ENCODE measurements at places on chromosomes 6 and 20. TPM values are rescaled to one million over a fixed set of nuclear protein-coding genes. Genes with fewer than 3 reads are reported as not detected.

DNA sequence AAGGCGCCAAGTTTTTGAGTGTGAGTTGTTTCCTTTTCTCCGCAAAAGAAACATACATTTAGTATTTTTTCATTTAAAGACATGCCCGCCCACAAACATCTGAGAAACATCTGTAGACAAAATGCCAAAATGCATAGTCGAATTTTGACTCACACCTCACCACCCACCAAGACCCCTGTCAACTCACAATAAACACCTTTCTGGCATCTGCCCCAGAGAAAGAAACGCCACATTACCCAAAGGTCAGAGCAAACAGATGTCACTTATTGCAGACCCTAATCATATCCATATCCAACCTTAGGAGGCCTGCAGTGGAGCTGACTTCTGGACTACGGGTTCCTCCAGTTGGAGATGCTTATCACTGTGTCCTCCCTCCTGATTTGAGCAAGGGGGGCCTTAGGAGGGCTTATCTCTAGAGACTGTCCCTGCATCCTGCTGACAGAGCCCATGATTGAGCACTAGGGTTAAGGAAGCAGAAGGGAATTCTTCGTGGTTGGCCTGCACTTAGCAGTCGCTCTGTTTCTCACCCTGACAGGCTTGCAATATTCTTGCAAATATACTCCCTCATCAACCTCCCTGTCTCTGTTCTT lies 90.5 kb upstream of the TBX18 start:
- no peak for DNase-seq

GRCh38 chr6:108676555-108676954 lies 115.8 kb downstream of the FOXO3 start:
- DNase-seq: no peak

DNA sequence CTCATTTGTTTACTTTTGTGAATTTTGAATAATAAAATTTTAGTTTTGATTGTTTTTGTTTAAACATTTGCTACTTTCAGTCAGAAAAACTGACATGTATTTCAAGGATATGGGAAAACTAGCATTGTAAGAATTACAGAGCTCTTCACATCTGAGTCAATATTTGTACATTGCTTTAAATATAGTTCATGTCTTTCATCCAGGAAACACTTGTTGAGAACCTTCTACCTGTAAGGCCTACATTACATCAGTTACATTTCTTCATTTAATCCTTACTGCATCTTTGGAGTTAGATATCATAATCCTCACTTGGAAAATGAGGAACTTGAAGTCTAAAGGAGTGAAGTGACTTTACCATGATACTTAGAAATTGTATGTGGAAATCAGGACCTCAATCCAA lies 242.9 kb downstream of the KCNQ5 start:
- no peak for DNase-seq

BPIFB4 gene
- not detected for total RNA-seq

- DNase-seq: no peak
Measured at GRCh38 chr6:22248513-22249308, 48.1 kb downstream of the PRL start.

- DNase-seq: no peak
Measured at GRCh38 chr6:145705561-145705960, 29.8 kb downstream of the EPM2A start.

SH3BGRL2 gene
- total RNA-seq: 0.38 TPM

BEND3 gene
- 0.92 TPM for total RNA-seq

EMILIN3 gene
- total RNA-seq: 0.22 TPM

GRCh38 chr6:147973806-147974205 lies 368.8 kb upstream of the SASH1 start:
- DNase-seq: no peak

DNA sequence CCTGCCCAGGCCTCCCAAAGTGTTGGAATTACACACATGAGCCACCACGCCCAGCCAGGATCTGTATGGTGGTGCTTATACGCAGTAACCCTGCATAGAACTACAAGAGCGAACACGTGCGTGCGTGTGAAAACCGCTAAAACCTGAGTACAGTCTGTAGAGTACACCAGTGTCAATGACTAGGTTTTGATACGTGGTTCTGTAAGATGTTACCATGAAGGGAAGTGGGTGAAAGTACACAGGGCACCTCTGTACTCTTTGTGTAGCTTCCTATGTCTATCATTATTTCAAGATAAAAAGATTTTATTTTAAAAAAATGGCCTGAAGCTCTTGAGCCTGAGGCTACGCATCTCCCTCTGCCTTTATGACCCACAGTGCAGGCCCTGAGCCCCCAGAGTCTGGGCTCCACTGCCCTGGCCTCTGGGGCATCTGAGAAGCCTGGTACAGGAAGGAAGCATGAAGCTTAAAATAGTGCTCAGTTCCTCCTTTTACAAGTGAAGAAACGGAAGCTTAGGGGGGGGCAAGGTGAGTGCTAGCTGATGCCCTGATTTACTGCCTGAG lies 21.6 kb downstream of the LY86 start:
- peak; percentile 81 for DNase-seq

DNA sequence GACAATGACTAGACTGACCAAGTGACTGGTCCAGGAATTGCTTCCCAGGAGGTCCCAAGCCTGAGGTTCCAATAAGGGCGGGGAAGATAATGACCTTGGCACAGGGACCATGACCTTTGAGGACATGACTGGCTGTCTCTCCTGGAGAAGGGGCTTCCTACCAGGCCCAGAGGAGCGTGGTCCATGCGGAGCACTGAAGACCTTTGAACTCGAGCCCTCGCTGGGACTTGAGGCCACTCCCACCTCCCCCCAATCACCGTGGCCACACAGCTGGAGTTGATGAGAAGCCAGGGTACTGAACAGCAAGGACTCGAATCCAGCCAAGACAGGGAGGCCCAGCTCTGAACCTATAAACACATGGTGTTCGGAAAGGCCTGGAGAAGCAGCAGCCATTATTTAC lies 677.0 kb downstream of the PRKN start:
- no peak for DNase-seq

DNA sequence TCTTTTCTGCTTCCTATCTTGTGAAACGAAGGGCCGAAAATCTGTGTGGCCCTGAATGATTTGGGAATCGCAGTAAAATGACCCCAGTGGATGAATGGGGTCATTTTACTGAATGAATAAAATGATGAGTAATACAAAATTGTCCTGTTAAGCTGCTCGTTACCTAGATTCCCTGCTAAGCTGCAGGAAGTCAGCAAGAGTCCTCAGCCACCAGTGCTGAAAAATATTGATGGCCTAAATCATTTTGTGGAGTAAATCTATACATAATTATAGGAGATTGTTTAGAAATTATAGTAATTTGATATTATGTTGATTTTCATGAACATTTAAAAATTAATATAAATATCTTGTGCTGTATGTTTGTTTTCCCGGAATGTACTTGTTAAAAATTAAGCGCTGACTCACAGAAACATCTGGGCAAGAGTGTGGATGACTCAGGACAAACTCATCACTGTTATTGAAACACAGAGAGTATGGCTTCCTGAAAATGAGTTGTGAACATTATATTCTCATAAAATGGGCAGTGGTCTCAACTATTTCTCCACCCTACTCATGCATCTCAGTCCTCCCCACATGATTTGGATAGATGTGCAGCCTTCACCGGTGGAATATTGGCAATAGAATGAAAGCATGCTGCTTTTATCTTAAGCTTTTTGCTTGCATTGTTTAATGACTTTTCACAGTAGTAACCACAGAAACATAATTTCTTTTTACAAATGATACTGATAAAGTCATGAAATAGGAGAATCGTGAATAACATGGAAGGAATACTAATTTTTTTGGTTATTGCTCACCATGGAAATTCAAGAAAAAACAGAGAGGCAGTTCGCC lies 36.2 kb upstream of the RGS17 start:
- no peak for DNase-seq

All from CD4-positive, alpha-beta T cell (primary cell).